OCI-LY7 (cell line): ENCODE measurements at places on chromosomes 12 and 14.

GRCh38 chr12:32400114-32400672 is 835 bp downstream of the FGD4 start:
- no peak for DNase-seq

DNA sequence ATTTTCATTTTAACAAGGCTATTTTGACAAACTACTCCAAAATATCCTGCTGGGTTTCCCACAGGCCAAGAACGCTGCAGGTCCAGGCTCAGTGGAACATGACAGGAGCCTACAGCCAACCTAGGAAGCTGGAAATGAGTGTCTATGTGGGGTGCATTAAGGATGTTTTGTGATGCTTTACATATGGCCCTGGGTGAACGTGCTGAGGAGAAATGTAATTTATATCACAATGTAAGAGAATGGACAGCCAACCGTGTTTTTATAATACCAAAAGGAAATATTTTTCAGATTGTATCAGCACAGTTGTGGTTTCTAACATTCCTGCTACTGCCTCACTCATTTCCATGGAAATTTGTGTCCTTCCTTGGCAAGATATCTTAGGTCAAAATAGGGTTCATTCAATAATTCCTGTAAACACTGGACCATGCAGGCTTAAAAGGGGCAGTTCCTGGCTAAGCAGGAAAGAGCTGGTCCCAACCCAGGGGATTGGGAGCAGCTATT is 51.5 kb downstream of the ST8SIA1 start:
- DNase-seq: no peak

GRCh38 chr12:97751704-97752103 is 289.1 kb downstream of the RMST start:
- DNase-seq: no peak

DNA sequence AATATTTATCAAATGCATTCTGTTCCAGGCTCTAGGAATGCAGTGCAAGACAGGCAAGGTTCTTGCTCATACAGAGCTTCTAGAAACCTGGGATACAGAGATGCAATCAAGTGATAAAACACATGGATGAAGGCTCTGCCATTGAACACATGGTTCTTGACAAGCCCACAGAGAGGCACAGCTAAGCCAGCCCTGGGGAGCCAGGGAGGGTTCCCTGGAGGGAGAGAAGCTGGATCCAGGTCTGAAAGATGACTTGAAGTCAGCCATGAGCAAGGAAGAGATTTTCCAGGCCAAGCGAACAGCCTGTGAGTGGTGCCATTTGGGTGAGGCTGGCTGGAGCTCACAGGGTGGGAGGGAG is 66.2 kb downstream of the IRF2BPL start:
- no peak for DNase-seq

- no peak for DNase-seq
These were observed 2.4 kb downstream of the GALNT6 start for GRCh38 chr12:51388846-51389245.

DNA sequence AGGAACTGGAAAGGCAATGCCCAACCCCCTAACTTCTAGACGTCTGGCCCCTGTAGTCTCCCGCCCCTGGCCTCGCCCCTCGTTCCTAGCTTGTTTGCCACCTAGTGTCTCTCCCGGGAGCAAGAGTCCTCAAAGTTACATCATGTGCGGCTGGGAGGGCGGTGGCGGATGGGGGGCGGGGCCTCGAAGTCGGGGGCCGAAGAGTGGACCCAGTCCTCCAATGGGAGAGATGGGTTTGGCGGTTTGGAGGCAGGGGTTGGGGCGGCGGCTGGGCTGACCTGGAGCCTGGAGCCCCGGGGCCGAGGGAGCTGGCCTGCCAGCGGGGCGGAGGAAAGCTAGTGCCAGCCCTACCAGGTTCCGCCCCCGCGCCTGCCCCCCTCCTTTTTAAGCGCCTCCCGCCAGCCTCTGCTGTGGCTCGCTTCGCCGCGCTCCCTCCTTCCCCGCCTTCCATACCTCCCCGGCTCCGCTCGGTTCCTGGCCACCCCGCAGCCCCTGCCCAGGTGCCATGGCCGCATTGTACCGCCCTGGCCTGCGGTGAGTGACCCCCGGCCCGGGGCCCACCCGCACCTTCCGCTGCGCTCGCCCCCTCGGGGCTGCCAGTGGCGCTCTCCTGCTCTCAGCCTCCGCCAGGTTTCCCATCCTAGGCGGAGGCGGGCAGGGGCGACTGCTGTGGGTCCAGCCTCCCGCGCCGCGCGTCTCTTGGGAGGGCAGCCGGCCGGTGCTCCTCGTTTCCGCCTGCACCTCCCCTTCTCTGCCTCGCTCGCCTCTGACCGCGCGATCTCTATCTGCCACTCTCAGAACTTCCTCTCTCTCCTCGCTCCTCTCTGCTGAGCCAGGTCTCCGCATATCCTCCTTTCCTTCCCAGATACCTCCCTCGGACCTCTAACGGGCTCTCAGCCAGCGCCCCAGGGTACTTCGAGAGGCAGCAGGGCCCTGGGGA is at the start of gene PCK2:
TSS of gene PCK2 (plus strand) at position 411 of the 940 bp plus-strand sequence. CDS start at position 506, 95 bp downstream.
- DNase-seq: peak; percentile 88

- DNase-seq: no peak
These were observed 420.8 kb downstream of the CCDC91 start for GRCh38 chr12:28611115-28611435.

GRCh38 chr12:92403210-92404175 is 257.8 kb upstream of the BTG1 start:
- peak; percentile 85 for DNase-seq

GRCh38 chr12:59660148-59660547 is 64.3 kb downstream of the SLC16A7 start:
- no peak for DNase-seq

DNA sequence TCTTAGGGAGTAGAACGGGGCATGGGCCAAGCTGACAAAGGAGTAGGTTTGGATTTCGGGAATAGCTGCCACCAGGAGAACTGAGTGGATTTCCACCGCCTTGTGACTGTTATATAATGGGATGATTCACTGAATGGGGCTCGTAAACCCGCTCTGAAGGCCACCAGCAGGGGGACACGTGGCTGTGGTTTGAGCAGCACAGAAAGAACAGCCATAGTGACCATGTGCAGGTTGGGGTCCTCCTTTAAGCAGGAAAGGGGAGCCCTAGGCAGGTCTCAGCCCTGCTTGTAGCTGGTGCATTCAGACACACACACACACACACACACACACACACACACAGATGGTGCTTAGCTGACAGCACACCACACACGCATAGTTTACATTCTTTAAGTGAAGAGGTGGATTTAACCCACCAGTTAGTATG is 8.6 kb upstream of the ASB2 start:
- DNase-seq: no peak
